NCI-H345 (cell line): ENCODE measurements at places on chromosomes 11 and 22.

DNA sequence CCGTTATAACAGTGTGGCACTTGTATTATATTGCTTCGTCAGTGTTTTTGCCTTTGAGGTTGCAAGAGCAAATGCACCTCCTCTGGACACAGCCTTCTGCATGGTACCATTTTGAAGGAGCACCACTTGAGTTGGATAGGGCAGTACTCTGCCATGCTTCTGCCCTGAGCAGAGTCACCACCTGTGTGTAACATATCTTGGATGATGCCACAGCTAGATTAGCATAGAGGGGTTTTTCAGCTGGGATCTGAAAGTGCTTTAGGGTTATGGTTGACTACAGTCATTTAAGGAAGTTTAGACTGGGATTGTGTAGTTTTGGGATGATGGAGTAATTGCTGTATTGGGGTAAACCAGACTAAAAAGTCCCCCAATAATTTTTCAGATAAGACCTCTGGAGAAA is 78.8 kb downstream of the PPP6R3 start:
- no peak for DNase-seq

DNA sequence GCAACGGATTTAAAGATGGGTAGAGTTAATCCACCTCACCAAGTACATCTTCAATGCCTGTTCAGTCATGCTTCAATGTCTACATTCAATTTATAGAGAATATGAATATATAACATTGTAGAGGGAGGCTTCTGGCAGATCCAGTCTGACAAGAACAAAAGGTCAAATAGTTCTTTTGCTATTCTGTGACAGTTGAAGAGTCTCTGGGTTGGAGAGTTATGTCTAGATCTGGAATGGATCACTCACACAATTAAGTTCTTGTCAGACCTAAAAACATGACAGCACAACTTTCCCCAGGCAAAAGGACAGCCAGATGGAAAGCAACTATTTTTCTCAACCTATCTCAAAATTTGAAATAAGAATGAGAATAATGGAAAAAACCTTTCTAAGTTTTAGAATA is 15.3 kb upstream of the GAB2 start:
- peak; percentile 7 for DNase-seq

DNA sequence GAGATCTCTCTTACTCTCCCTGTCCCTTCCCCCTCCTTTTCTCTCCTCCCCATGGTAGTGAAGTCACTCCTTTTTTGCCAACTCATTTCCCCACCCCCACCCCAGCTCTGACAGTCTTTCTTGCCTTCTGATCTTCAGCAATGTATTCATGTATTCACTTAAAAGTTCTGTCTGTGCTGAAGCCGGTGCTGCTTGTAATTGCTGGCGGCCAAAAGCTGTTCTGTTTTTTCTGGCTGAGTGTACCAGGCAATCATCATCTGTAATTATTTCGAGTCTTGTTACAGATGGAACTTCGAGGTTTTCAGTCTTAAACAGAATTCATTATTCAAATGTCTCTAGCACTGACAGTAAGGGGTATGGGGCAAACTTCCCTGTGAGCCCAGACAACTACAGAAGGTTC is 99.5 kb downstream of the SPATA19 start:
- DNase-seq = no peak

DNA sequence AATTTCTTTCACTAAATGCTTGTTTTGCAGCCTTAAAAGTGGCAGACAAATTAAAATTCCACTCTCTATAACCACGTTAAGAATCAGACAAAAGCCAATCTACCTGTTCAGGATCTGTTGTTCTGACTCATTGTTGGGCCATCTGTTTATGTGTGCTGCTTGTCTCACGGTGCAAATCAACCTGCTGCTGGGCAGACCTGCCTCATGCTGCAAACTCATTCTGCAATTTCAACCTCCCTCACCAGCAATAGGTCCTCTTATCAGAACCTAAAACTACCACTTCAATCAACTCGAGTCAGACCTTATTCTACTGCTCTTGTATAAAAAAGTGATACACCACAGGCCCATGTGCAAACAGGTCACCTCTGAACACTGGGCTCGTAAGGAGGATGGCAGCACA is 75.1 kb downstream of the LARGE2 start:
- no peak for DNase-seq

GRCh38 chr11:1779034-1779805 is 15.5 kb upstream of the CTSD start:
- no peak for DNase-seq

DNA sequence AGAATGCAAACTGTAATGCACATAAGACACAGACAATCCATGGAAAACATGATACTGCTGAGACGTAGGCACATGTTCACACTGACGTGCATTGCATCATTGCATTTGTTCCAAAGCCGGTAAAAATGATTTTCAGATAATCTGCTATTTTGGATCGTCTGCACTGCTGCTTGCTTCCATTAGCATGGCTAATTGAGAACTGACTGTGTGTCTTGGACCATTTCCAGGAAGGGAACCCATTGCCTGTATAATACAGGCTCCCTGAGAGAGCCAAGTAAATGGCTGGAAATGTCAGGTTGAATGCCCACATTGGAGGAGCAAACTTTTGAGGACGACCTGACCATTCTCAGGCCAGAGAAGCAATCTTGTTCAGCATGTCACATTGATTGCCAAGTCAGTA is 304.8 kb downstream of the ST3GAL4 start:
- peak; percentile 40 for DNase-seq

DNA sequence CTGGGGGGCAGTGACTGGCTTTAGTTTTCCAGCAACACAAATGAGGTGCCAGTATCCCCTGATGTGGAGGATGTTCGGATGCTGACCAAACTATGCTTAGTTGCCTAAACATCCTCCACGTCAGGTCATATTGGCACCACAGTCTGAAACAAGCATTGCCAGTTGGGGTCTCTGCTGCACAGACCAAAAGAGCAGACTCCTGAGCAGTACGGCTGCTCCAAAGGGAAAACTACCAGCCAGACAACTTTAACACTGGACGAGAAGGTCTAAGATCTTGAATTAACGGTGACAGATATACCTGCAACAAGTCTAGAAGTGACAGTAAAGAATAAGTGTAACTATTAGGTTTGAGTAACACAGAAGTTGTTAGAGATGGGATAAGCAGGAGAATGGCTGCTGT is 40.5 kb upstream of the CLTCL1 start:
- DNase-seq = no peak

- peak; percentile 47 for DNase-seq
Measured at GRCh38 chr22:29310863-29311339, 4.5 kb downstream of the GAS2L1 start.

- DNase-seq = no peak
Measured at GRCh38 chr11:97684486-97685439, 1295.0 kb downstream of the JRKL start.

GRCh38 chr11:2527621-2528291 is 82.9 kb downstream of the KCNQ1 start:
- no peak for DNase-seq

- DNase-seq = no peak
Measured at GRCh38 chr11:2510626-2511402, 66.0 kb downstream of the KCNQ1 start.

DNA sequence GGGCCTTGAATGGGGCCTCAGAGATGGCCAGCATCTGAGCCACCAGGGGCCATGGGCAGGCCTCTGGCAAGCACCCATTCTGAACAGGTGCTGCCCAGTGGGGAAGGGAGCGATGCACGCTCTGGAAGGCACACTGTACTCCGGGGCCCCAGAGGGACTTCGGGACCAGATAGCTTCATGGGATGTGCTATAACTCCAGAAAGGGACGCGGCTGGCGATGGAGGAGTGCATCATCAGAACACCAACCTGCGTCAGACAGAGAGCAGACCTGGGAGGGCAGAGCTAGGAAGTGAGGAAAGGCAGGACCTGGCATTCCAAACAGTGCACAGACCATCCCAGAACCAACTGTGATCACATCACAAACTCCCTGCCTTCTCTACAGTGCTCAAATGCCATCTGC is 16.8 kb downstream of the DGCR2 start:
- DNase-seq = no peak

DNA sequence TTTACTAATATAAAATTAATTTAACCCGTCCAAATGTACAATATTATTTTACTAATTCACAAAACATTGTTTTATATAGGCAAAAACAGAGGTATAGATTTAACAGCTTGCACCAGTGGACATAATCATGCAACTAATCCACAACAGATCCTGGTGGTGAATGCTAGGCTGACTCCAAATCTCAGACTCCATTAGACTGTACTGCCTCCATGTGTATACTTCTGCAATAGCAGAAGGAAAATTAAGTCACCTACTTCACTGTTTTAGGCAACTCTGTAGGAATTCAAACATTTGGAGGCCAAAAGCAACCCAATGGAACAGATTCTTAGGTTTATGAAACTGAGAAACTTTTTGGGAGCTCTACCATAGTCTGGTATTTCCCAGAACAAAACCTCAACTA is 30.0 kb upstream of the RAB39A start:
- DNase-seq = no peak

- no peak for DNase-seq
Measured at GRCh38 chr22:28788601-28789000, 11.8 kb downstream of the XBP1 start.

GRCh38 chr11:35073691-35074419 is 65.1 kb upstream of the CD44 start:
- no peak for DNase-seq

DNA sequence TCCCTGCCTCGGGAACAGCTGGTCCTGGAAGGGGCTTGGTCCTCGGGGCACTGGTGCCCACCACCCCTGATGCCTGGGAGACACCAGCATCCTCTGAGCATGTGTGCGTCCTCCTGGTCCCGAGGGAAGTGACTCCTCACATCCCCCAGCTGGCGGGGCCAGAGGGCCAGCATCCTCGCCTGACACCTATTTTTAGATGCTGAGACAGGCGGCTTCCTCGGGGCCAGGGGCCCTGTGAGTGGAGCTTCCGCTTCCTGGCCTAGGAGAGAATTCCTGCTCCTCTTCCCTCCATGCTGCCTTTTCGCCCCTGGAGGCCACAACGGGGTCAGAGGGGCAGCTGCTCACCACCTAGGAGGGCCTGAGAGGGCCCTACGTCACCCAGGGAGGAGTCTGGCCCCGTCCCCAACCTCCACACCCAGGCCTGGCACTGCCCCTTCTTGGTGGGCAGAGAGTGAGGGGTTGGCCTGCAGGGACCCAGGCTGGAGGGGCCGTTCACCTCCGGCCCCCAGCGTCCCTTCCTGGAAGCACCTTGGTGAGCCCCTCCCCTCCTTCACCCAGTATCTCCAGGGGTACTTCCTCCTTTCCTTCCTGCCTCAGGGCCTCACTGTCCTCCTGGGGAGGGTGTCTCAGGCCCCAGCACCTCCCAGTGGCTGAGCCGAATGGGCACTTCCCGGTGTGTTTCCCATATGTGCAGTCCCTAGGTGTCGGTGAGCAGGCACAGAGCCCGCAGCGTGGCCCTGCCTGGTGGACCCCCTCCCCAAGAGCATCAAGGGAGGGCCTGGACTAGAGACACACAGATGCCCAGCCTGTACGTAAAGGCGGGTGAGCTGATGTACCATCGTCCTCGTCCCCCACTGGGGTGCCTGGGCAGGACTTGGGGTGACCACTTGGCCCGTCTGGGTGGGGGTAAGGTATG is 6.1 kb downstream of the CD81 start:
- DNase-seq = no peak

DNA sequence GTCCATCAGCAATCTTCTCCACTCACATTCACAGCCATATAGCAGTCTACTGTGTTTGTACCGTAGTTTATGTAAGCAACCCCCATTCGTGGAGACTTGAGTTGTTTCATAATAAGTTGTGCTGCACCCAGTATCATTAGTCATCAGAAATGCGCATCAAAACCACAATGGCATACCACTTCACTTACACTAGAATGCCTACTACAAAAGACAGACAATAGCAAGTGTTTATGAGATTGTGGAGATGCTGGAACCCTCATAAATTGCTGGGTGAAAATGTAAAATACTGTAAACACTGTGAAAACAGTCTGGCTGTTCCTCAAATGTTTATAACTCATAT is 133.3 kb downstream of the ATXN10 start:
- no peak for DNase-seq

DNA sequence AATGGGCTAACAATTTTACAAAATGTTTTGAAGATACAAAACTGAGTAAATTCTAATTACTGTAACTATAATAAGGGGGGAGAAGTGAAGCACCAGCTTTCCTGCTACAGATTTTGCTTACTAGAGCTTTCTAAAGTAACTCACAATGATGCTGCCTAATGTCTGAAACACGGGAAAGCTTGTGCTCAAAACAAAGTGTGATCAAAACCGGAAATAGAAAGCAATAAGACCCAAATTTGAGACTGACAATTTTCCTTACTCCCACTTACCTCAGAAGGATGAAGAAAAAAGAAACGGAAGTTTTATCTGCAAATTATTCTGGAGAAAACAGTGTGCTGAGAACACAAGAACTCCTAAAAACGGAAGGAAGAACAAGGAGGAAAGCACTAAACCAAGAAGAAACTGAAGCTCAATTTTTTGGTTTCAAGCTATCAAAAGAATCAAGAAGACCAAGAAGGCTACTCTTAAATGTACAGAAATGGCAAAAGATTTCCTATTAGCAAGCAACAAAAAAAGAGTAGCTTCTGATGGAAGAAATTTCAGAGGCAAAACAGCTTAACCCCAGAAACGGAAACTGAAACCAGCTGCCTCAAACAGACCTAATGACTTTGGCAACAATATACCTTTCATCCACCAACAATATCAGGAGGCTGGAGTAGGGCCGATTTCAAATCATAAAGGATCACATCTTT is 33.4 kb downstream of the AMBRA1 start:
- DNase-seq = no peak

- no peak for DNase-seq
Measured at GRCh38 chr11:71191201-71191600, 61.2 kb downstream of the SHANK2 start.

DNA sequence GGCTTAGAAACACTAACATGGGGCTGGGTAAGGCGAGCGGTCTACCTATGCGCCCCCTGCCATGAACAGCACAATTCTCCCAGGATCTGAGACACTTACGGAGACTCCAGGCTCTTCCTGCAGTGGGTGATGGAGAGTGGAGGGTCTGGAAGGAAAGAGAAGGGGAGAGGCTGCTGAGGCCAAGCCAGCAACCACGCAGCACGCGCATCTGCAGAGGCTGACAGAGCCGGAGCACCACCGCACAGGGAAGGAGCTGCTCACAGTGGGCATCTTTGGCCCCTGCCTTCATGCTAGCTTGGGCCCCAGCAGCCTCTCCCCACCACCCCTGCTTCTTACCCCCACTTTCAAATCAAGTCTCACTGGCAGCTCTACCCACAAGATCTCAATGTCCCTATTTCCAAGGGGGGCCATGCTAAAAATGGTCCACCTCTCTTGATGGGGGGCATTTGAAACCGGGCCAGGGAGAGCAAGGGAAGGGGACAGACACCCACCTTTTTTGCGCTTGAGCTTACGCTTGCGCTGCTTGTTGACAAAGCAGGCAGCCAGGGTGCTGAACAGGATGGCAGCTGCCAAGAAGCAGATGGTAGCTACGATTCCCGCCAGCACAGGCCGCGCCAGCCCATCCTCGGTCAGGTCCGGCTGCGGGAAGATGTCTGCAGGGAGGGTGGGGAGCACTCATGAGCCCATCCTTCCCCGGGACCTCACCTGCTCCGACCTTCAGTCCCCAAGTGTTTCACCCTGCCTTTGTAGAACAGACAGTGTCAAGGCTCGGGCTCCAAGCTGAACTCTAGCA is 34.5 kb downstream of the IGSF9B start:
- no peak for DNase-seq

- no peak for DNase-seq
Measured at GRCh38 chr22:38871360-38872171, 450 bp downstream of the CBX6 start.

GRCh38 chr11:119932828-119933562 is 204.0 kb upstream of the NECTIN1 start:
- DNase-seq = no peak

- peak; percentile 64 for DNase-seq
Measured at GRCh38 chr11:72812604-72812966, 1.6 kb upstream of the ATG16L2 start.
